ENCODE measurements at places on chromosomes 6 and 20.

GRCh38 chr6:140500849-140501248 lies 1126.4 kb upstream of the CITED2 start:
- DNase-seq = no peak

DNA sequence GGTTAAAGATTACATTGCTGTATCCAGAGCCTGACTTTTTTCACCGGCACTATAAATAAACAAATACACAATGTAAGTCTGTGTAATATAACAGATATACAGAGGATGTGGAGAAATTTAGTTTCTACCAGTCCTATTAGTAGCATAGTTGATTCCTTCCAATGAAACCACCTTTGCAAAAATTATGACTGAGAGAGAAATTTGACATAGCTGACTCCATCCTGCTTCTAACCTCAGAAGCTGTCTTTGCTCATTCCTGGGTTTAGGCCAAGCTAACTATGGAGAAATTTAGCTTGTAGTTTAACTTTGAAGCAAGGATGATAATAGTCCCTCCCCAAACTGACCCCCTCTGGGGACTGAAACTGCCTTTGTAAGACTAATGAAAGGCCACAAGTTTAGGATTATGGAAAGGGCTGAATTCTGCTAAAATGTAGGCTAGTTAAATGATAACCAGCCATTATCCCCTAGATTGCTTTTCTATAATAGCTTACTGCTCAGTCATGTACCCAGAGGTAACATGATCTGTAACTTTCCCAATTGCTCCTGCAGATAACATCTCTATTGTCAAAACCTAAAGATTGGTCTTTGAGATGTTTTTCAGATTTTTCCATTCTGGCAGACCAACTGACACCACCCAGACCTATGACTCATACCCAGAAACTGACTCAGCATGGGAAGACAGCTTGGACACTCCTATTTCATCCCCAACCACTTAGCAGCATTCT lies 172.8 kb upstream of the ARG1 start:
- peak; percentile 82 for DNase-seq

DNA sequence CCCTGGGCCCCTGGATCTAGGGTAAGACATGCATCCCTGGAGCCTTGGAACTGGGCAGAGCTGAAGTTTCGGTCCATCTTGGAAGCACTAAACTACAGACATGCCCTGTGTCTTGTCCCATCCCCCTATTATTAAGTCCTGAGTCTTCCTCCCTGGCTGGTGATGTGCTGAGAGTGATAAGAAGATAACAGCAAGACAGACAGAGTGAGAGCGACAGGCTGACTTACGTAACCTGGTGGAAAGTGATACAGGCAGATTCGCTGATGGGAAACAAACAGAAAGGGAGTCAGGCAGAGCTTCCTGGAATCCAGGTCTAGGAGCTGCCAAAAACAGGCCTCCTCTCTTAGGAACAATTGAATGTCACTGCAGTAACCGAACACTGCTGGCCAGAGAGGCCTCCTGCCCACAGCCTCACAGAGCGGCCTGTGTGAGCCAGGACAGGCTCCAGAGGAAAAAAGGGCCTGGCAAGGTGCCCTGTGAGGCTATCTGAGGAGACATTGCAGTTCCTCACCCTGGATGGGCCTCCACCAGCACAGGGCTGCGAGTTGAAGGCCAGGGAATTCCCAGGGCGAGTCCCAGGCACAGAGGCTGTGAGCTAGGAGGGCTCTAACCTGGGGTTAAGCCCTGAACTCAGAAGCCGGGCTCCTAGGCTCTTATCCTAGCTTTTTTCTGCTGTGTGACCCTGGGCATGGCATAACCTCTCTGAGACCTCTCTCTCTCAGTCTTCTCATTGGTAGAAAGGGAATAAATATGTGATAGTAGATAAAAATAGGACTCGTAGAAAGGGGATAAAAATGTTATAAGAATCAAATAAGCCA lies 34.2 kb upstream of the B4GALT5 start:
- DNase-seq = no peak

- no peak for DNase-seq
These were observed 90.5 kb upstream of the ATXN1 start for GRCh38 chr6:16851758-16852157.

DNA sequence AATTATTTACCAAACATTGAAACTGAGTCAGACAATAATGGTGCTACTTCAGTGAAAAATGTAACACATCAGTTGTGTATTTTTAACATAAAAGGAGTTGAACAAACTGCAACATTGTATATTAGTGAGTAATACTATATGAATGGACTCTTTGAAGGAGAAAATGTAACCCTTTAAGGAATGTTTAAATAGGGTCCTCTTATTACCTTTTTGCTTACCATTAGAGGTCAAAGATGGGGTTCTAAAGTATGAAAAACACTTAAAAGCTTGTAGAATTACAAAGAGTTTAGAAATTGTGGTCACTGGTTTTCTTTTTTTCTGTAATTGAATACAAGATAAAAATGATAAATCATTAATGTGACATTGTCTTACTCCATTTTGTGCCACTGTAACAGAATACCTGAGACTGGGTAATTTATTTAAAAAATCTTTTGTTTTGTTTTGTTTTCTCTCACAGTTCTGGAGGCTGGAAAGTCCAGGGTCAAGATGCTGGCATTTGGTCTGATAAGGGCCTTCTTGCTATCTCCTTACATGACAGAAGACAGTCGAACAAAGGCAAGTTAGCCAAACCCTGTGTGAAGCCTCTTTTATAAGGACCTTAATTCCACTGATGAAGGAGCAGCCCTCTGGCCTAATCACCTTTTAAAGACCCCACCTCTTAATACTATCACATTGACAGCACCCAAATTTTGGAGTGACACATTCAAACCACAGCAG lies 43.2 kb downstream of the SESN1 start:
- no peak for DNase-seq

- DNase-seq = no peak
These were observed 520 bp downstream of the KCNK17 start for GRCh38 chr6:39313526-39314272.

GRCh38 chr6:151052021-151052646 lies 186.6 kb downstream of the MTHFD1L start:
- peak; percentile 53 for DNase-seq
